Activated CD4-positive, CD25-positive, alpha-beta regulatory T cell (primary cell): ENCODE measurements at places on chromosomes 11 and 22.
A peak's percentile ranks its signal among the peaks of the same experiment; 100 is the strongest.

GRCh38 chr22:27637604-27638003, 164.0 kb downstream of the MN1 start:
- DNase-seq: no peak

GRCh38 chr11:79044201-79044600, 396.6 kb downstream of the TENM4 start:
- no peak for DNase-seq

DNA sequence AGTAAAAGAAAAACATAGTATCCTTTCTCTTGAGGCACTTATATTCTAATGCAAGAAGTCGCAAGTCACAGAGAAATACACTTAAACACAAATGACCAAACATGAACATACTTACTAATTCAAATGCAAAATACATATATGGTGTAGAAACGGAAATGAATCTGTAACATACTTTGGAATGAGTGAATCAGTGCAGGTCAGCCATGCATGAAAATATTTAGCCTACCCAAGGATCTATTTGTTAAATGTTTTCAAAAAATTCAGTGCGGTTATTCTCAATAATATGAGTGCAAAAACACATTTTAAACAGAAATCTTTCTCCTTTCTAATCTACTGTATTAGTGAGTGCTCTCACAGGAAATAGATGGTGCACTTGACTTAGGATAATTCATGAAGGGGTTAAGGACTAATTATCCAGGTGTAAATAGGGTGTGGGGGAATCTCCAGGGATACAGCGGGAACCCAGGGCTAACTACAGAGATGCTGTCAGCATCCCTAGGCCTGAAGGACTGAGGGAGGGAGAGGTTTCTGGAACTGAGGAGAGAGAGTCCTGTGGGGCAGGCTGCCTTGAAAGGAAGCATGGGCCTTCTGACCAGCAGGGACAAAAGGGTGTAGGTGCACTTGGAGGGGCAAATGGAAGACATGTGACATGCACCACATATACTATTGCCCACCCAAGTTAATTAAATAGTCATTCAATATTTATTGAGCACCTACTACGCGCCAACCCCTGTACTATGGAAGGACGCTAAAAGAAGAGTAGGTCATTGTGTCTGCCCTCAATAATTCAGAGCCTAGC, 139.2 kb downstream of the MAML2 start:
- no peak for DNase-seq

DNA sequence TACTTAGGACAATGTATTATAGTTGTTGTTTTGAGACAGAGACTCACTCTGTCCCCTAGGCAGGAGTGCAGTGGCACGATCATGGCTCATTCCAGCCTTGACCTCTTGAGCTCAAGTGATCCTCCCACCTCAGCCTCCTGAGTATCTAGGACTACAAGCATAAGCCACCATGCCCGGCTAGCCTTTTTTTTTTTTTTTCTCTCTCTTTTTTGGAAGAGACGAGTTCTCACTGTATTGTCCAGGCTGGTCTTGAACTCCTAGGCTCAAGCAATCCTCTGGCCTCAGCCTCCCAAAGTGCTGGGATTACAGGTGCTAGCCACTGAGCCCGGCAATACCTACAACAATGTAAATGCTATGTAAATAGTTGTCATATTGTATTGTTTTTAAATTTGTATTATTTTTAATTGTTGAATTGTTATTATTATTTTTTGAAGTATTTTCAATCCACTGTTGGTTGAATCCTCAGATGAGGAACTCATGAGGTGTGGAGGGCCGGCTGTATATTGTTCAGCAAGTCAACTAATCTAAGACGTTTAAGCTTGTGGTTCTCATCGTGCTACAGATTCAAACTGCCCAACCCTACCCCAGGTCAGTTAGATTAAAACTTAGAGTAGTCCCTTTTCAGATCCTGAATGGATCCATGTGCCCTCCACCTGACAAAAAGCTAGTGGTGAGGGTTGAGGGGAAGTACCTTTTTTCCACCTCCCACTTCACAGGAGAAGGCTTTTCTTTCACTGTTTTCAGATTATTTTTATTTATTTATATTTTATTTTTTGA, 11.9 kb upstream of the ZNF280A start:
- no peak for DNase-seq

- DNase-seq: no peak
Measured at GRCh38 chr11:77100166-77101042, 2.2 kb upstream of the OMP start.

- no peak for DNase-seq
Measured at GRCh38 chr11:110031171-110031570, 62.0 kb upstream of the ZC3H12C start.

- no peak for DNase-seq
Measured at GRCh38 chr11:121035780-121036179, 11.9 kb downstream of the TBCEL start.

- no peak for DNase-seq
Measured at GRCh38 chr11:804599-804964, 449 bp downstream of the PIDD1 start.

GRCh38 chr11:92882828-92883611, 86.4 kb upstream of the MTNR1B start:
- no peak for DNase-seq

GRCh38 chr22:47091246-47091651, 328.8 kb downstream of the TBC1D22A start:
- DNase-seq: peak; percentile 20

DNA sequence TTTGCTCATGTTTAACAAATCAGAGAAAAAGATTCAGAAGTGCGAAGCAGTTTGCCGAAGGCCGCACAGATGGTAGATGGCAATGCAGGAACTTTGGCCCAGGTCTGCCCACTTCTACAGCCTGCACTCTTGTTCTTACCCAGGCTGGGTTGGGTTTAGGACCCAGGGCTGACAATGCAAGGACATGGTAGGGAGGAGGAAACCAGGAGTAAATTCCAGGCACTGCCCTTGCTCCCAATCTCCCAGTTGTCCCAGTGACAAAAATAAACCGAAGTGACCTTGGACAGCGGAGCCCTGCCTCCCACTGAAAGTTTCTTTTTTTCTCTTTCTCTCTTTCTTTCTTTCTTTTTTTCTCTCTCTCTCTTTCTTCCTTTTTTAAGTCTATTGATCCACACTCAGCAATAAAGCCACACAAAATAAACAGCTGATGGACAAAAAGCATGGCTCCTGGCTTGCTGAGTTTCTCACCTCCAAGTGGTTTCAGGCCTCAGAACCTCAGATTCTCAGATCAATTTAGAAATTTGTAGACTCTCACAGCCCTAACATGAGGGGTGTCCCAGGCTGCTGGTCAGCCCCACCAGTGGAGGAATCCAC, 33.5 kb upstream of the FCHSD2 start:
- DNase-seq: no peak

- DNase-seq: no peak
Measured at GRCh38 chr11:417652-418342, 3.0 kb upstream of the SIGIRR start.

DNA sequence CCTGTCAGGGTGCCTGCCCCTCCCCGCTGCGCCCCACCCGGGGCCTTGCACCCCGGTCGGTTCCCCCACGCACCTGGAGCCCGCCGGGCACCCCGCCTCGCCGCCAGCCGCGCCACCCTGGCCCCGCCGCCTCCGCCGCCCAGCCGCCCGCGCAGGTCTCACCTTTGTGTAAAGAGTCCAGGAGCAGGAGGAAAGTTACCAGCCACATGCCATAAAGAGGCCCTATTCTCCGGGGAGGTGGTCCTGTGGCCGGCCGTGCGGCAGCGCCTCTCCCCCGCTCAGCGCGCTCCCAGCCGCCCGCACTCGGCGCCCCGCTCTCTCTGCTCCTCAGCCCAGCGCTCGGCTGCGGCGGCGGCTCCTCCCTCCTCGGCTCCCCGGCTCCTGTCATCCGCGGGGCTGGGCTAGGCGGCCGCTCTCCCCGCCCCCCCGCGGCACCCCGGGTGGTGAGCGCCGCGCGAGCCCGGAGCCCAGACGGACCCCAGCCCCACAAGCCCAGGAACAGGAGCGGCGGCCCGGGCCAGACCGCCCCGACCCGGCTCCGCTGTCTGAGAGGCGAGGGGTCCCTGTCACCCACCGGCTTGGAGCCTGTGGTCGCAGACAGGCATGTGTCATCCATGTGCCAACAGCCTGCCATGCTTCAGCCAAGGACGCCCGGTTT, at the start of gene DSCAML1:
Gene DSCAML1 (minus strand): TSS at position 345 of the 658 bp plus-strand sequence. CDS start 137 bp downstream, at position 208.
- DNase-seq: no peak

DNA sequence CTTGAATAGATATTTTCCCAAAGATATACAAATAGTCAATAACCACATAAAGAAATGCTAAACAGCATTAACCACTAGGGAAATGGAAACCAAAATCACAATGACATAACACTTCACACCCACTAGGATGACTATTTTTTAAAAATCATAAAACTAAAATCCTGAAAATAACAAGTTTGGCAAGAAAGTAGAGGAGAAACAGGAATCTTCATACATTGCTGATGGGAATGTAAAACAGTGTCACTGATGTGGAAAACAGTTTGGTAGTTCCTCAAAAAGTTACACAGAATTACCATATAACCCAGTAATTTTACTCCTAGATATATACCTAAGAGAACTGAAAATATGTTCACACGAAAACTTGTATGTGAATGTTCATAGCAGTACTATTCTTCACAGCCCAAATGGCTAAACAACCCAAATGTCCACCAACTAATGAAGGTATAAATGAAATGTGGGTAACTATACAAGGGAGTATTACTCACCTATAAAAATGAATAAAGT, 12.5 kb downstream of the PICALM start:
- DNase-seq: no peak

- no peak for DNase-seq
Measured at GRCh38 chr11:14309425-14310192, 49.4 kb downstream of the RRAS2 start.
